ENCODE measurements at places on chromosomes 1 and 21. TPM values are rescaled to one million over a fixed set of nuclear protein-coding genes. Genes with fewer than 3 reads are reported as not detected.

The RNASEL gene
- total RNA-seq: 4.8 TPM

The RNF19B gene
- 110 TPM for total RNA-seq

The ARTN gene
- total RNA-seq: not detected

The RNF186 gene
- total RNA-seq: not detected

The DIPK1A gene
- 11.2 TPM for total RNA-seq

The AMPD1 gene
- not detected for total RNA-seq

The NHLH1 gene
- total RNA-seq: 0.16 TPM

The NT5C1A gene
- not detected for total RNA-seq

- no peaks in the 10 kb centered on the region for H3K36me3 ChIP-seq
- no peaks in the 10 kb centered on the region for H3K27me3 ChIP-seq
- no peak overlapping the region for H3K27ac ChIP-seq
- H3K4me3 ChIP-seq: no peak overlapping the region
- no peak for DNase-seq
Observed at GRCh38 chr1:18849261-18849711, 10.2 kb downstream of the TAS1R2 start.

- H3K36me3 ChIP-seq: no peaks in the 10 kb centered on the region
- H3K4me1 ChIP-seq: peaks cover 67% of the 10 kb centered on the region
- H3K27ac ChIP-seq: peak overlapping the region; percentile 89
- H3K4me3 ChIP-seq: peak overlapping the region; percentile 49
- no peaks in the 10 kb centered on the region for H3K27me3 ChIP-seq
- DNase-seq: peak; percentile 87
Observed at GRCh38 chr1:31944205-31945089, 6.3 kb upstream of the PTP4A2 start.

- H3K36me3 ChIP-seq: no peaks in the 10 kb centered on the region
- no peak overlapping the region for H3K4me3 ChIP-seq
- no peak overlapping the region for H3K27ac ChIP-seq
- H3K27me3 ChIP-seq: peaks cover 12% of the 10 kb centered on the region
Observed at GRCh38 chr1:65151641-65152040, 3.6 kb downstream of the AK4 start.

GRCh38 chr1:54497338-54497737, 50.7 kb upstream of the ACOT11 start:
- no peak for DNase-seq
- H3K27me3 ChIP-seq: peaks cover 15% of the 10 kb centered on the region
- H3K36me3 ChIP-seq: no peaks in the 10 kb centered on the region
- no peak overlapping the region for H3K4me3 ChIP-seq
- no peak overlapping the region for H3K27ac ChIP-seq

GRCh38 chr1:110038271-110038670, 3.8 kb downstream of the STRIP1 start:
- no peak for DNase-seq
- H3K4me1 ChIP-seq: peaks cover 7% of the 10 kb centered on the region
- H3K27me3 ChIP-seq: no peaks in the 10 kb centered on the region
- no peak overlapping the region for H3K4me3 ChIP-seq

GRCh38 chr1:191699343-191699742, 458.9 kb upstream of the RGS18 start:
- no peak overlapping the region for H3K4me3 ChIP-seq
- no peaks in the 10 kb centered on the region for H3K27me3 ChIP-seq
- DNase-seq: no peak
- H3K27ac ChIP-seq: no peak overlapping the region

- no peak overlapping the region for H3K27ac ChIP-seq
- H3K27me3 ChIP-seq: peaks cover 82% of the 10 kb centered on the region
- DNase-seq: no peak
- peaks cover 23% of the 10 kb centered on the region for H3K4me1 ChIP-seq
Observed at GRCh38 chr1:90715309-90715708, 1.8 kb downstream of the BARHL2 start.

DNA sequence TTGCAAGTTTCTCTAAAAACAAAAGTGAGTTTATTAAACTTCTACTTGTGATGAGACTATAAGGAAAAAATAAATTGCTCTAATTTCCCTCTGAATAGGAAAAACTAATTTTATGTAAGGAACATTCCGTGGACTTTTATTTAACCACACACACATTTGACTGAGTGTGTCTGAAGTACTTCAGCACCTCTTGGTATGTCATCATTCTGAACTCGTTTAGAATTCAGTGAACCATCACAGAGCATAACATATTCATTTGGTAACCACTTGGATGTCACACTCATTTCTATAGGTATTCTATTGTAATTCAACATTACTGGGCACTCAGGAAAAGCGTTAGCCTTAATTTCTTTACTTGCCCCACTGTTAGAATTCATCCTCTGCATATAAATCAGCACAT, 79.1 kb downstream of the RGS21 start:
- no peak overlapping the region for H3K4me3 ChIP-seq
- no peak for DNase-seq
- no peaks in the 10 kb centered on the region for H3K27me3 ChIP-seq
- no peaks in the 10 kb centered on the region for H3K4me1 ChIP-seq

DNA sequence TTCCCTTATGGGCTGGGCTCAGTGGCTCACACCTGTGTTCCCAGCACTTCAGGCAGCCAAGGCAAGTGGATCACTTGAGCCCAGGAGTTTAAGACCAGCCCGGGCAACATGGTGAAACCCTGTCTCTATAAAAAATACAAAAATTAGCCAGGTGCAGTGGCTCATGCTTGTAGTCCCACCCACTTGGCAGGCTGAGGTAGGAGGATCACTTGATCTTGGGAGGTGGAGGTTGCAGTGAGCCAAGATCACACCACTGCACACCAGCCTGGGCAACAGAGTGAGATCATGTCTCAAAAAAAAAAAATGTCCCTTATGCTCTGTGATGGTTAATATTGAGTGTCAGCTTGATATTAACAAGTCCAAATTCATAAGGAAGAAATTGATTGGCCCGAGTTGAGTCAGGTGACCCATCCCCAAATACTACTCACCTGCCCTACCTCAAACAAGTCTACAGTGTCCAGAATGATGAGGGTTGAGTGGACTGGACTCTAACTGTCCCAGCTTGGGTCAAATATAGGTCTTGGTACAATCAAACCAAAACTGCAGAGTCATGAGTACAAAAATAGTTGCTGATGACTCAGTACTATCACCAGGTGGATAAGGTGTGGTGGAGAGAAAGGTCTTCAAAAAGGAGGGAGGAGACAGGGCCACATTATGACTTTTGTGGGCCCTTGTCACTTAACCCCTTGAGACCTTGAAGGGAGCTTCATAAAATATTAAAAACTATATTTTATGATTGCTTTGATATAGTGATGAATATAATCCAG, 161.0 kb downstream of the ZNF326 start:
- H3K27me3 ChIP-seq: no peaks in the 10 kb centered on the region
- no peak for DNase-seq
- H3K27ac ChIP-seq: no peak overlapping the region
- H3K36me3 ChIP-seq: no peaks in the 10 kb centered on the region

GRCh38 chr1:19683351-19683750, 18.7 kb downstream of the HTR6 start:
- peaks cover 2% of the 10 kb centered on the region for H3K36me3 ChIP-seq
- DNase-seq: no peak
- peaks cover 15% of the 10 kb centered on the region for H3K4me1 ChIP-seq
- H3K4me3 ChIP-seq: no peak overlapping the region
- H3K27me3 ChIP-seq: no peaks in the 10 kb centered on the region

Data from natural killer cell (primary cell).